ENCODE measurements at places on chromosomes 1 and 21.

DNA sequence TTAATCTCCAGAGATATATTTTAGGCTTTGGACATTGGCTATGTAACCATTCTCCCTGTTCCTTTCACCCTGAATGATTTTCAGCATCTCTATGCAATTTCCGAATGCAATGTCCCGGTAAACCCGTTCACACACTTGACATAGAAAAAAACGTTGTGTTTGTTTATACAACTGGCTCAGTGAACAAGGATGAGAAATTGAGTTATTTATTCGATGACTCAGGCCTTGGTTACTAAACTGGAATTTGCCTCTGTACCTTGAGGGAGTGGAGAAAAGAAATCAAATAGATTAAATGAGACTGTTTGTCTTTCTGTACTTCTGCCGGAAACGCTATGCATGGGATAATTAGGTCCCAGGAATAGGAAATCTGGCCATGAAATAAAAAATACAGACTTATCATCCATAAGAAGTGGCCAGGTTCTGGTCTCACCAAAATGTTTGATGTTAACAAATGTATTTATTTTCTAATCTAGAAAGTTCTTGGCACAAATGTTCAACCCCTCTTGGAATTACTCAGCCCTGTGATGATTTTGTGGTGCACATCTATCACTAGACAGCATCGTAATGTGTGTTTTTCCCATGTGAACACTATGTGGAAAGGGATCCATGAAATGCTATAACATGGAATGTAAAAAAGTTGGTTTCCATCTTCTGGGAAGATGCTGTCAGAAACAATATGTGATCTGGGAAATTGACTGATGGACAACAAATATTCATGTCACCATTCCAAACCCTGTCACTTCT is 253.9 kb downstream of the DUSP10 start:
- DNase-seq, result peak; percentile 78

DNA sequence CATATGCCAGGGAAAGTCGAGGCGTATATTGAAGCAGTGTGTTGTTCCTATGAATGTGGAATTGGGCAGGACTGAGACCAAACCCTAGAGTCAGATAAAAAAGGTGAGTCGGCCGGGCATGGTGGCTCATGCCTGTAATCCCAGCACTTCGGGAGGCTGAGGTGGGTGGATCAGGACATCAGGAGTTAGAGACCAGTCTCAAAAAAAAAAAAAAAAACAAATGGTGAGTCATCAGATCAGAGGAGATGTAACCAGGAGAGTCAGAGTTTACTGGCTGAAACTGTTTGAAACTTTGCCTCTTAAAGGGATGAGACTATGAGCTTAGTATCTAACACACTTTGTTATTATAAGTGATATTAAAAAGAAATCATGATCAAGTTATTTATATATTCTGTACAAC is 26.4 kb upstream of the SYCP1 start:
- no peak for DNase-seq

- DNase-seq, result no peak
These were observed 1.7 kb downstream of the C1QB start for GRCh38 chr1:22654692-22655091.

- no peak for DNase-seq
These were observed 121.0 kb upstream of the TSPAN2 start for GRCh38 chr1:115210302-115210711.

- DNase-seq, result no peak
These were observed 7.7 kb downstream of the AHDC1 start for GRCh38 chr1:27596261-27596660.

GRCh38 chr21:43712268-43712942 is 6.5 kb upstream of the PDXK start:
- DNase-seq, result no peak

DNA sequence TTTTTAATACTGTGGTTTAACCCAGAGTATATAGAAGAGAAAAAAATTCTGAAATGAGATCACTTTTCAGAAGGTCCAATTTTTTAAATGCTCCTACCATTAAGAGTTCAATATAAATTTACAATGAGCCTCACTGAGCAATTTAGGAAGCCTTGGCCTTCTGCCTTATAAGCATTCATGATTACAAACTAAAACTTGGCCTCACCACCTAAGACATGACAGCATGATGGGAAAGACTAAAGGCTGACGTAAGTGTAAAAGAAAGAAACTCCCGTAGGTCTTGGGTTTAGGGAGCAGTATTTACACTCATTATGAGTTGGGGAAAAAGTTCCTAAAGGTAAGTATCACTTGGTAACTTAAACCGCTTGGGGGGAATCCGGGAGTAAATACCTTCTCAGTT is 70.7 kb upstream of the ESRRG start:
- no peak for DNase-seq

- peak; percentile 33 for DNase-seq
These were observed 582 bp downstream of the ORC1 start for GRCh38 chr1:52403566-52404115.

DNA sequence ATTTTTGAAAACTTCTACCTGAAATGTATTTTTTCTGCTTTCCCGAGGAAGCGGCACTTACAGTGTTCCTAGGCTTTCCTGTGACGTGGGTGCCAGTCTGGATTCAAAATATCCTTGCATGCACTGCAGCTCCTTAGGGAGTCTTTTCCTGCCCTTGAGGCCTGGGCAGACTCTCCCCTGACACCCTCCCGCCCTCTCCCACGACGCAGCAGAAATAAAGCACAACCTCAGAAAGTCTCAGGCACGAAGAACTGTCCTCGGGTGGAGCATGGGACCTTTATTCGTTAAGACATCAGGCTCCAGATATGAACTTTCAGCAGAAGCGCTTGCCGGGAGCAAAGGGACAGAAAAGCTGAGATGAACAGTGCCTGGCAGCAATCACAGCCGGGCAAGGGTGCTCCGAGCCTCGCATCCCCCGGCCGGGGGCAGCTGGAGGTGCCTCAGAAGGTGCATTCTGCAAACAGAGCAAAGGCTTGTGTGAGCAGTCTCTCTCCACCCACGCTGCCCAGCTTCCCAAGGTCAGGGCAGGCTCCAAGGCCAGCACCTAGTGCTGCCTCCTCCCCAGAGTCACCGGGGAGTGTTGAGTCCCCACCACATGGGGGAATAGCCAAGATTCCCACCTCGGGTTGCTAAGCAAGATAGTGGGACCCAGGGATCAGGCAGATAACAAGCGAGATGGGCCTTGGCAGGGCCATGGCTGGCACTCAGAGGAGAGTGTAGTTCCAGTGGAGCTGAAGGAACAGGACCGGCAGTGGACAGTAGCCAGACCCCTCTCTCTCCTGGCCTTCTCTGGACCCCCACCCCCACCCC is 3.2 kb downstream of the TFF3 start:
- no peak for DNase-seq

DNA sequence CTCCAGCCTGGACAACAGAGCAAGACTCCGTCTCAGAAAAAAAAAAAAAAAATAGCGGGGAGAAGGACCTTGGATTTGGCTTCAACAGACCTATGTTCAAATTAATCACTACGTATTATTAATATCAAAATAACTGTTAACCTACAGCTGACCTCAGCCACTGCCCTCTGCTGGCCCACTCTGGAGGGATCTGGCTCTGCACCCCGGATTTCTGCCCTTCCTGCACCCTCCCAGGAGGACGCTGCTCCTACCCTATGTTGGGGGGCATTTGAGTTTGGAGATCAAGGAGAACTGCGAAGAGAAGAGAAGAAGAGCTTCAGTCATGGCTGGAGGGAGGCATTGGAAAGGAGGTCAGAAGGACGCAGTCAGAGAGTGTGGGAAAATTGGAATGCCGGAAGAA is 96.7 kb downstream of the PSMG1 start:
- no peak for DNase-seq

GRCh38 chr1:238112952-238113621 is 222.4 kb upstream of the ZP4 start:
- no peak for DNase-seq

DNA sequence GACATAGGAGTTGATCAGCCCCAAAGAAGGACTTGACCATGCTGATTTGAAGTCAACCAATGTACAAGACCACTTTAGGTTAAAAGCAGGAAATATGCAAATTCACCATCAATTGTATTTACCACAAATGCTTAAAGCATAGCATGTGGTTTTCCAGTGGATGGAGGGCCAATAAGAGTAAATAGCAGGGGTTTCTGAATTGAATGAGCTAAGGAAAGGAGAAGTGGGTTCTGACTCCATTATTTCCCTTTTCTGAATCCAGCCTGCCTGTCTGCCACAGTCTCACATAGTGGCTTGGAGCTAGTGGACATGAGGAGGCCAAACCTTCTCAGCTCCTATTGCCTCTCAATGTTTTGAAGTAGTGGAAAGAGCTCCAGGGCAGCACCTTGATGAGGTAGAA is 7.2 kb upstream of the TNFSF18 start:
- peak; percentile 20 for DNase-seq

- no peak for DNase-seq
These were observed 55.1 kb downstream of the RBM11 start for GRCh38 chr21:14271053-14271452.

DNA sequence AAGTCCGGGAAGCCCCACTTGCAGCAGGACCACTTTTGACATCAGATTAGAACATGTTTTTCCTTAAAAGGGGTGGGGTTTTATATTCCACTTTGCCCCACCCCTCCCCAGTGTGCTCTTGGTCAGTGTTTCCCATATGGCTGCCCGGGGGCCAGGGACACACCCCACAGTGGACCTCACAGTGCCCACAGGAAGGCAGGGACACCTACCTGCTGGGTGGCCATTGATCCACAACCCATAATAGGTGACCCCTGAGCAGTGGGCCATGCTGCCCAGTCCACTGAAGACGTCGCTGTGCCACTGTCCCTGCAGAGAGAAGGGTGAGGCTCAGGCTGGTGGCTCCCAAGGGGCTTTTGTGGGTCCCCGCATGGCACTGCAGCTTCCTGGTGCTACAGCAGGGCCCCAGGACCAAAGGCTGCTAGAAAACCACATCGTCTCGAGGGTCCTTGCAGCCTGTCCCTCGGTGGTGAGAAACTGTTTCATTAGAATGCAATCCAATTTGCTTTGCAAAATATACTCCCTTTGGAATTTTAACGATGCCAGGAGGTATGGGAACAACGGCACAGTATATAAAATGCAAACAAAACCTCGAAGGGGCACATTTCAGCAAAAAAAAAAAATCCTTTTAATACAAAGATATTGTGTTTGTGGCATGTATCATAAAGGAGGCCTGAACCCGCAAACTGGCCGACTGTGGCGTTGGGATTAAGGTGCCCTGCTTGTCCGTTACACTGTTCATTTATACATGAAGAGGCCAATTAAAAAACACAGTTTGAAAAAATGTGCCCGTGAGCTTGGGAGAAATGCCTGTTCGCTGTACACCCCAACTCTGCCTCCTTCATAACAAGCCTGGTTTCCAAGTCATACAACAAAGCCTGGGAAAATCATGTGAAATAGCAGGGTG is 16.9 kb downstream of the MORN1 start:
- no peak for DNase-seq

DNA sequence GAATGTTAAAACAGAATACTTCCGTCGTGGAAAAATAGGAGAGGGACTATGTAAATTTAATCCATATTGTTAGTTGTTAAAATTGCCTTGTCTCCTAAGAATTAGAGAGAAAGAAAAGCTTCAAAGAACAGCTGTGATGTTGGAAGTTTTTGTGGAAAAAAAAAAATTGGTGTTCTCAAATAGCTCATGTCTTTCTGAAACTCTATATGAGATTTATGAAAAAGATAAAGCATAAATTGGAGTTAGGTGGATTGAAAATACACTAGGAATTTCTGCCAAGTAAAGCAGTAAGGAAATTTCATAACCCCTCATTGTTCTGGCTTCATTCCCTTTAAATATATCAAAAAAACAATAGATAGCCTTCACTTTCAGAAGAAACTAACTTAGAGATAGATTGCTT is 274.0 kb upstream of the ADAMTS5 start:
- DNase-seq, result no peak

DNA sequence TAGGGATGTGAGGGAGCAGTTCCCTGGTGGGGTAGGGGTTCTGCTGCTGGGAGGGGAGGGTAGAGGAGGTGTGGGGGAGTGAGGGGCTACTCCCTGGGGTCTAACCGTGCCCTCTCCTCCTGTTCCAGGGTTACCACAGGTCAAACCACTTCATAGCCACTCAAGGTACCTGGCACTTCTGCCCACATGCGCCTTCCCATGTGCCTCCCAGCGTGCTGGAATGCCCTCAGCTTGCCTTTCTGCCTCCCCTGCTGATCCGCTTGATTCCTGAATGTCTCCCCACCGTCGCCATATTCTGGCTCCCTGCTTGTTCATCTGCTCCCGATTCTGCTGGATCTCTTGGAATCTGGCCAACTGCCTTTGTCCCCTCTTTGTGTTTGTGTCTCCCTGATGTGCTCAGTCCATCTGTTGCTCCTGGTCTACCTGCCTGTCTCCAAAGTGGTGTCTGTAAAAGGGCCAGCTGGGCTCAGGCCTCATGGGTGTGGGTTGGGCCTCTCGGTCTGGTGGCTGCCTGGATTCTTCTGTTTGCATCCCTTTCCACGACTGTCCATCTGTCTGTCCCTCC is 74.4 kb downstream of the PTPRU start:
- DNase-seq, result no peak

- DNase-seq, result no peak
These were observed 22.5 kb downstream of the MMEL1 start for GRCh38 chr1:2610036-2610959.

GRCh38 chr1:4277598-4277997 is 376.8 kb upstream of the AJAP1 start:
- no peak for DNase-seq

DNA sequence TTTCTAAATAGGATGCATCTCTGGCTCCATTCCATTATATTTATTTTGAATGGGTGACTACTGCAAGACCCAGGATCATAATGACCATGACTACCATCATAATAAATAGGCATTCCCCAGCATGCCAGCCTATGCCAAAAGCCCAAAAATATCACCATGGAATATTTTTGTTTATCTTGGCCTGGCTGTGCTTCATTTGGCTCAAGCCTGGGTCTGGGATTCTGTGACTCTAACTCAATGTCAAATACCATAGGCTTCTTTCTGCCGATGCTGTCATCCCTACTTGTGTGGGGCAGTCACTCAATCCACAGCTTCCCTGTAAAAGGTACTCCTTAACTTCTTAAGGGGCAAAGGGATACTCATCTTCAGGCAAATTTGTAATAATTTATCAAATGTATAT is 66.6 kb downstream of the DIRAS3 start:
- no peak for DNase-seq

- DNase-seq, result no peak
These were observed 25.1 kb upstream of the RUNX3 start for GRCh38 chr1:24955161-24955560.

GRCh38 chr1:171985639-171986038 is 144.3 kb downstream of the DNM3 start:
- no peak for DNase-seq
